ENCODE measurements at places on chromosomes 4 and X. TPM values are rescaled to one million over a fixed set of nuclear protein-coding genes. Genes with fewer than 3 reads are reported as not detected.
A peak's percentile ranks its signal among the peaks of the same experiment; 100 is the strongest.

GRCh38 chr4:144712775-144713174 is 66.8 kb downstream of the HHIP start:
- DNase-seq = no peak

GRCh38 chr4:72604324-72604723 is 35.3 kb upstream of the ADAMTS3 start:
- DNase-seq = no peak

DNA sequence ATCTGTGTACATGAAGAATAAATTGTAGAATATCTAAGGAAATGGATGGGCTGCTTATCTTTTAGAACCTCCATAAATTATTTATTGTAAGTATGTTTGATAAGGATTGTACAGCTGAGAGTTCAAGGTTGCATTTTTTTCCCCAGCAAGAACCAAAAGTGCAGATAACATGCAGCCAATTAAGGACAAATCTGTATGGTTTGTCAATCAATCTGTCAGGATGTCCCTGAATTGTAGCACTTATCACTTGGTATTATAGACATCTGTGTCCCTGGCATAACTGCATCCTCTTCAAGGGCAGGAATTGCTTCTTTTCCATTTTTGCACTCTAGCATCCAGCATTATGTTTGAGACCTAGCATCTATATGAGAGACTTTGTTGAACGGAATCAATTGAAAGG is 95.4 kb upstream of the IGFBP7 start:
- DNase-seq = no peak

DNA sequence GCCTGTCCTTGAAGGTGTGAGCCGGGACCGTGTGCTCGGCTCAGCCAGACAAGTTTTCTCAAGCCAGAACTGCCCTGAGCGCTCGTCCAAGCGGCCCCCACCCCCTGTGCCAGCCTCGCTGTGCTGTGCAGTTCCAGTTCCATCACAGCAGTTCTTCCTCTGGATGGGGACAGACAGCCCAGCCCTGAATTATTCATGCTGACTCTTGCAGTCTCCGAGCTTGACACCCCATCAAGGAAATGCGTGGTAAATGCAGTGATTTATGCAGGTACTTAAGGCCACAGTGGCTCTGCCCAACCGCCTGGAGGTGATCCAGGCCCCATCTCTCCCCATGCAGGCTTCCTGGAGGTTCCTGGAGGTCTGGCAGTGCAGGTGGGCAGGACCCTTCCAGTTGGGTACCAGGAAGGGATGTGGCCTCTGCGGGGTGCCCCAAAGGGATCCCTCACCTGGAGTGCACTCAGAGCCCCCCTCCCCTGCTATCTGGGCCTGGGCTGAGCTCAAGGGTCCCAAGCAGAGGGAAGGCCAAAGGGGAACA is 44.8 kb upstream of the HMX1 start:
- peak; percentile 52 for DNase-seq

DNA sequence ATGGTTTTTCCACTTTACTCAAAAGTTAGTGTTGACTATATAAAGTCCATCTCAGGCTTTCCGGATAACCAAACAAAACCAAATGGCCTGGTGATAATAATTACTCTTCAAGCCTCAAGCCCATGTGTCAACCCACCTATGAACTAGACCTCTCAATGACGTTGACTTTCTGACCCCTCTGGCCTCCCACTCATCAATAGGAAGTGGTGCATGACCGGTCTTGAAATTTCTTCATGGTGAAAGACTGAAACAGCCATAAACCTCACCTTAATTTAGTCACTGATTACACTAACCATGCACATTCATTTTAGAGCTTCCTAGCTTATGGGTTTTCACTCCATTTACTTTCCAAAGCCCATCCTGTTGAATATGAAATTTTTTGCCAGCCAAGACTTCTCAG is 276.0 kb downstream of the KLHL13 start:
- no peak for DNase-seq

- no peak for DNase-seq
These were observed 225.8 kb upstream of the ARSJ start for GRCh38 chr4:114205261-114205660.

Gene CITED1
- total RNA-seq = 0.38 TPM

Gene TAF7L
- total RNA-seq = 0.84 TPM

Gene TMSB15C
- total RNA-seq = 5.0 TPM

Gene XKRX
- total RNA-seq = 0.14 TPM

Gene FATE1
- total RNA-seq = not detected

Measured in natural killer cell treated with Interleukin-12 subunit alpha and Interleukin-12 subunit beta and Interleukin-15 and Interleukin-18, amount 100 ng/mL, for 72 hours (primary cell).